Fibroblast of lung (primary cell): ENCODE measurements at places on chromosomes 1 and 21. TPM values are rescaled to one million over a fixed set of nuclear protein-coding genes. Genes with fewer than 3 reads are reported as not detected.

Gene TMPRSS3
- not detected in 2 replicates for total RNA-seq

Gene RBP7
- total RNA-seq = not detected in 2 replicates

Gene CRB1
- total RNA-seq = 0.26 and 0.66 TPM in 2 replicates

- no peaks in the 10 kb centered on the region for H3K4me1 ChIP-seq
- H3K36me3 ChIP-seq = no peaks in the 10 kb centered on the region
- no peak within 1 kb of the TSS for H3K4me3 ChIP-seq
- peaks cover 75% of the 10 kb centered on the region for H3K27me3 ChIP-seq
Observed at GRCh38 chr1:90716552-90717355, at the start of gene BARHL2. BARHL2 (minus strand) TSS chr1:90717302; CDS start chr1:90717195, 107 bp downstream.

DNA sequence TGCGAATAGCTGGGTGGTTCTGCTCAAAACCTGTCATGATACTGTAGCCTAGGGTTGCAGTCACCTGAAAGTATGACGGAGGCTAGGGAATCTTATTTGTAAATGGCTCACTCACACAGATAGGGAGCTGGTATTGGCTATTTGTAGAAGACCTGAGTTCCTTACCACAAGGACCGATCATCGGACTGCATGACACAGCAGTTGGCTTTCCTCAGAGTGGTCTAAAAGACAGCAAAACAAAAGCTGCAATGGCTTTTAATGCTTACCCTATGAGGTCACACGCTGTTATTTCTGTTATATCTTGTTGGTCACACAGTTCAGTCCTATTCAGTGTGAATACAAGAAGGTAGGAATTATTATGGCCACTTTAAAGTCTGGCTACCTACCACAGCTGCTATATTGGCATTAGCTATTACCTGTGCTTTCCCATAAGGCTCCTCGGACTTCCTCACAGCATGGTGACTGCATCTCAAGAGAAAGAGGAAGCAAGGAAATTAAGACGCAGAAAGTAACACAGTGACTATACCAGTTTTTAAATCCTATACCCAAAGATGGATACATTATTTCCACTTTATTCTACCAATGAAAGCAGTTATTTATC lies 68.4 kb upstream of the LRRC7 start:
- no peaks in the 10 kb centered on the region for H3K36me3 ChIP-seq
- H3K4me3 ChIP-seq = no peak overlapping the region
- no peak for DNase-seq
- no peaks in the 10 kb centered on the region for H3K4me1 ChIP-seq
- no peaks in the 10 kb centered on the region for H3K27me3 ChIP-seq
- H3K27ac ChIP-seq = no peak overlapping the region

- peaks cover 3% of the 10 kb centered on the region for H3K36me3 ChIP-seq
- H3K27me3 ChIP-seq = no peaks in the 10 kb centered on the region
- H3K4me1 ChIP-seq = peaks cover 16% of the 10 kb centered on the region
- H3K4me3 ChIP-seq = peak overlapping the region; percentile 95
- DNase-seq = no peak
Observed at GRCh38 chr1:24417681-24418080, 2.1 kb downstream of the NIPAL3 start.

GRCh38 chr1:234746798-234747196 lies 136.8 kb upstream of the IRF2BP2 start:
- DNase-seq = no peak
- H3K4me3 ChIP-seq = no peak overlapping the region
- H3K36me3 ChIP-seq = no peaks in the 10 kb centered on the region
- H3K27ac ChIP-seq = no peak overlapping the region
- H3K4me1 ChIP-seq = peaks cover 6% of the 10 kb centered on the region
- H3K27me3 ChIP-seq = no peaks in the 10 kb centered on the region

Gene LCE3D
- not detected in 2 replicates for total RNA-seq

GRCh38 chr1:14037101-14037847 lies 337.3 kb downstream of the PRDM2 start:
- no peaks in the 10 kb centered on the region for H3K36me3 ChIP-seq
- H3K27me3 ChIP-seq = no peaks in the 10 kb centered on the region
- DNase-seq = no peak
- no peaks in the 10 kb centered on the region for H3K4me1 ChIP-seq
- H3K27ac ChIP-seq = no peak overlapping the region

DNA sequence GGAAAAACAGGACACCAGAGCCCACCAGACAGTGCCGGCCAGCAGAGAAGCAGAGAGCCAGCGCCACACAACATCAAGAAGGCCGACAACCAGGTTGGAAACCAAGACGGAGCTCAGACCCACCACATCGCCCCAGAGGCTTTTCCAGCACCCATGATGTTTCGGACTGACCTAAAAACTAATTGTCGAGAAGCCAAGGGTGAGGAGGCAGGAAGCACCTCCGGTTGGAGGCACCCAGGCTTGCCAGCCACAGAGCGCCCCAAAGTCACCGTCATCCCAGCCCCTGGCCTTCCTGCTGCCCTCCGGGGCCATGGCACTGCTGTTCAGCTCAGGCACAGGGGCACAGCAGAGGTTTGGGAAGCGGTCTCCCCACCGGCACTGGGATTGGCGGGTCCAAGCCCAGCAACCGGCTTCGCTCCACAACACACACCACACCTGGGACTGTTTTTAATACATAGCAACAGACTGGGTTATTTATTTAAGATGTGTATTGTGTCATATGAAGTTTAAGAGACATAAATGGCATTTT lies 67.2 kb downstream of the SLC37A1 start:
- no peaks in the 10 kb centered on the region for H3K27me3 ChIP-seq
- no peak overlapping the region for H3K27ac ChIP-seq
- DNase-seq = no peak
- H3K36me3 ChIP-seq = no peaks in the 10 kb centered on the region
- no peaks in the 10 kb centered on the region for H3K4me1 ChIP-seq

Gene PPM1J
- 0.83 and 1.0 TPM in 2 replicates for total RNA-seq

- no peaks in the 10 kb centered on the region for H3K27me3 ChIP-seq
- peak; percentile 81 for DNase-seq
- no peak overlapping the region for H3K4me3 ChIP-seq
- no peaks in the 10 kb centered on the region for H3K4me1 ChIP-seq
- no peak overlapping the region for H3K27ac ChIP-seq
Observed at GRCh38 chr1:183543619-183544204, 46.5 kb downstream of the NCF2 start.

Gene DONSON
- total RNA-seq = 11.0 and 14.7 TPM in 2 replicates

Gene CR1
- not detected in 2 replicates for total RNA-seq

DNA sequence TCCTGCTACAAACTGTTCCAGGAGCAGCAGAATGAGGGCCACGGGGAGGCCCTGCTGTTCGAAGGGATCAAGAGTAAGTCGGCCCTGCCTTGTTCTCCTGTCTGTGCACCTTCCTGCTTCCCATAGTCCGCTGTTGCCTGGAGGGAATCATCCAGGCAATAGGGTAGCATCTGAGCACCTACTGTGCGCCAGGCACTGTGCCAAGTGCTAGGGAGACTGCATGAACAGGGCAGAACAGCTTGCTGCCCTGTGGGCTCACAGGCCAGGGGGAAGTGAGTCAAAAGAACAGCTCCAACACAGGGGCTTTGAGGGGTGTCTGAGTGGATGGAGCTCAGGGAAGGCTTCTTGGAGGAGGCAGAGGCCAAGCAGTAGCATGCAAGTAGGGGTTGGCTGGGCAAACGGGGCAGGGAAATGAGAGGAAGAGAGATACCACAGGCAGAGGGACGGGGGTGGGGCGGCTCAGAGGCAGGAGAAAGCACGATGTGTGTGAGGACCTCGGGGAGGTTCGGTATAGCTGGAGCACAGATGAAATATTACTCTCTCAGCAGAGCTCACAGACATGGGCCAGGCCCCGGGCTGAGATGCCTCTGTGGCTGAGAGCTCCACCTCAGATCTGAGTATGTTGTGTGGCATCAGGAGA lies 15.5 kb upstream of the PADI6 start:
- no peak overlapping the region for H3K27ac ChIP-seq
- no peaks in the 10 kb centered on the region for H3K4me1 ChIP-seq
- no peak for DNase-seq
- no peaks in the 10 kb centered on the region for H3K36me3 ChIP-seq
- no peak overlapping the region for H3K4me3 ChIP-seq
- H3K27me3 ChIP-seq = no peaks in the 10 kb centered on the region

Gene ASTN1
- total RNA-seq = under 0.01 and 0.17 TPM in 2 replicates
